ENCODE measurements at places on chromosomes 1 and 21.

GRCh38 chr1:206930210-206930798, 8.6 kb upstream of the FCMR start:
- DNase-seq: no peak

GRCh38 chr21:45424854-45425795, 20.2 kb downstream of the COL18A1 start:
- no peak for DNase-seq

DNA sequence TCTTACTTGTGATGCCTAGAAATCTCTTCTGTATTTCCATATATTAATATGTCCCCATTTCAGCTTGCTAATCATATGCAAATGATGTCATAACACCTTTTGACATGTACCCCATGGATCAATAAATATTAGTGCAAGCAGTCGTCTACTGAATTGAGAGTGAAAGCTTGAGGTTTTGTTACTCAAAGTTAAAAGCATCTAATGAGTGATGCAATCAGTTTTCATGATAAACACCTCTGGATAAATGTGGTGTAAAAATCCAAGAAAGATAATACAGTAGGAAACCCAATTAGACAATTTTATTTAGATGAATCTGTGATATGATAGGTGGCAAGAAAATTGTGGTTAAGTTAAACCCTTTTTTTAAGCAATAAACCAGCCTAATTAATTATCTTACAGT, 141.2 kb upstream of the DMRTA2 start:
- no peak for DNase-seq

DNA sequence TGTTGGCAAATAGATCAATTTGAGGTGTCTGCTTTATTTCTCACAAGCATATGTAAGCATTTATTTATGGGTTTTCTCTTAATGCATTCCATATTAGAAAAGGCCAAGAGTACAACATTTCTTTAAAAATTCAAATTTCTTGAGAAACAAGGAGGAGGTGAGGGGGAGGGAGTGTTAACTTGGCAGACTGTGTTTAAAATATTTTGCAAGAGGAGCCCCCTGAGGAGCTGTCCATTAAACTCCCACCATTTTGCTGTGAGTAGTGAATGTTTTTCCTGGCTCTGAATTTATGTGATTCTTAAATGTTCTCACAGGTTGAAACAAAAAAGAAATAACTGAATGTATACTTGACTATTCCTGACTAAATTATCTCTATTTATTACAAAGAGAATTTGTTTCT, 363.8 kb downstream of the PTPRC start:
- DNase-seq: peak; percentile 34

Data from NCI-H446 (cell line).